ENCODE measurements at places on chromosomes 7 and 10. TPM values are rescaled to one million over a fixed set of nuclear protein-coding genes. Genes with fewer than 3 reads are reported as not detected.

Gene FKBP6
- not detected for total RNA-seq

Gene MYO1G
- total RNA-seq: 0.17 TPM

DNA sequence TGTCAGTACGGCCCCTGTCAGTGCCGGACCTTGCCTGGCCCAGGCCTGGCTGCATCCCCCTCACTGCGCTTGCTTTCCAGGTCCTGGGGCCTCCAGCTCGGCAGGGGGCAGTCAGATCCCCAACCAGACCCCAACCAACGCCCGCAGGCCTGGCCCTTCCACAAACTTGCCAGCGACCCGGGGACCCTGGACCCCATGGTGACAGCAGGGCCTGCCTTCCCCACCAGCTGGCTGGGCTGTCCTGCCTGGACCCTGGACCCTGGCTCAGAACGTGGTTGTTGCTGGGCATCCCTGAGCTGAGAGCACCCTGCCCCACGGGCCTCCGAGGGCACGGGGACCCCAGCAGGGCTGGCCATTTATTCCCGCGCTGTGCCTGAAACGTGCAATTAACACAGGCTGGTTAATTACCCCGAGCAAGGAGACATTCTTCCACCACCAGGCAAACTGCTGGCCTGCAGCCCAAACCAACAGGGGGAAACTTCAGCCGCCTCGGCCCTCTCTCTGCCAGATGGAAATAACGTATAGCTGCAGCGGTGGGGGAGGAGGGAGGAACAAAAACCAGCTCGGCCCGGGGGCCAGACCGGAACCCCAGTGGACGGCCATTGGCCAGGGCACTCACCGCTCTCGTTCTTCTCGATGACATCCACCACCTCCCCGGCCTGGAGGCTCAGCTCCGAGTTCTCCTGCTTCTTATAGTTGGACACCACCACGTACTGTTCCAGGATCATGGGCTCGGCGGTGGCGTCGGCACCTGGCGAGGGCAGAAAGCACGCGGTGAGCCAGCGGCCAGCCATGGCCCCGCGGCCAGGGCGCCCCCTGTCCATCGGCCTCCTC is 167.1 kb downstream of the NEURL1 start:
- DNase-seq: no peak

DNA sequence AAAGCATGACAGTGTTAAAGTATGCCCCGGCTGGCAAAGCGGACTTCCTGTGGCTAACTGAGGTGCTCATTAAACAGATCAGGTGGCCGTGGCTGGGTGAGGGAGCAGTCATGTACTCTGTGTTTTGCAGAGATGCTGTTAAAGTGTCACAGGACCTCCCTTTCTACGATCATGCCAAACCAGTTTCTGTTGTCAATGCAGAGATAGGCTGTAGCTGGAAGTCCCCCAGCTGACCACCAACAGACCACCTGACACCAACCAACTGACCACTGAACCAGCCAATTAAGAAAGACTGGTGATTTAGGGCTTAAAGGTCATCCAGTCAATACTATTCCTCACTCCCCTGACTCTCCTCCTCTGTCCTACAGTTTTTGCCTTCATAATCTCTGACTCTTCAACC is 431.1 kb upstream of the LRGUK start:
- peak; percentile 36 for DNase-seq

Gene TLX1
- total RNA-seq: not detected

- no peak for DNase-seq
These were observed 26.6 kb upstream of the GJD4 start for GRCh38 chr10:35578618-35578956.

GRCh38 chr7:103240806-103241205 is 56.4 kb upstream of the PMPCB start:
- no peak for DNase-seq
